Ecto neural progenitor cell (in vitro differentiated cells): ENCODE measurements at places on chromosomes 12 and 14.

DNA sequence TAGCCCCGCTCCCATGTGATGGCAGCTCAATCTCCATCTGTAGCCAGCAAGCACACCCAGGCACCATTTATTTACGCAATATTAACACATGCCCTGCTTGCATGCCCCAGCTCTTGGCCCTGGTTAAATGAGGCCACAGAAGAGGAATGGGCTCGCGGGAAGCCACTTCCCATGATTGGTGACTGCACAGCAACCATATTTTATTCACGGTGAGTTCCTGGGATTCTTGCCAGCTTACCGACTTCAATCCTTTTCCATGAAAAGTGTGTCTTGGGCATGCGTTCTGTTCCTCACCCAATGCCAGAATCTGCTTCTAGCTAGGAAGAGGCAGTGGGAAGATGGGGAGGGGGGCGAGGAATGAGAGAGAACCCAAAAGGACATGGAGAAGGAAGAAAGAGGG lies 54.7 kb downstream of the PITPNM2 start:
- no peak for DNase-seq

- no peak for DNase-seq
Measured at GRCh38 chr14:50339178-50339804, 27.2 kb downstream of the DMAC2L start.

DNA sequence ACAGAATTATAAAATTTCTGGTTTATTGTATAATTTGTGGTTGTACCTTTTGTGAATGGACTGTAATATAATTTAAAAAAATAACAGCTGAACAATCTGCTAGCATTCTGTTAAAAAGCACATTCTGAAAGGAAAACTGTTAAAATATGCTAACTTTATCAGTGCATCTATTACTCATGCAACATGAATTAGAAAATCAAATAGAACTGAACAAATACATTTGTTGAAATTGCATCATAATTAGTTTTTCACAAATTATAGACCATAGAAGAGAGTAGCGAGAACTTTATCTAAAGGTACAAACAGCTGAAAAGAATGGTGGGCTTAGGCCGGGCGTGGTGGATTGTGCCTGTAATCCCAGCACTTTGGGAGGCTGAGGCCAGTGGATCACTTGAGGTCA lies 33.0 kb downstream of the PTPN21 start:
- DNase-seq, result no peak

- DNase-seq, result no peak
Measured at GRCh38 chr14:77062261-77062660, 33.8 kb upstream of the IRF2BPL start.

GRCh38 chr12:121784460-121784859 lies 9.0 kb downstream of the RHOF start:
- DNase-seq, result no peak
